ENCODE measurements at places on chromosomes 1 and 21.

DNA sequence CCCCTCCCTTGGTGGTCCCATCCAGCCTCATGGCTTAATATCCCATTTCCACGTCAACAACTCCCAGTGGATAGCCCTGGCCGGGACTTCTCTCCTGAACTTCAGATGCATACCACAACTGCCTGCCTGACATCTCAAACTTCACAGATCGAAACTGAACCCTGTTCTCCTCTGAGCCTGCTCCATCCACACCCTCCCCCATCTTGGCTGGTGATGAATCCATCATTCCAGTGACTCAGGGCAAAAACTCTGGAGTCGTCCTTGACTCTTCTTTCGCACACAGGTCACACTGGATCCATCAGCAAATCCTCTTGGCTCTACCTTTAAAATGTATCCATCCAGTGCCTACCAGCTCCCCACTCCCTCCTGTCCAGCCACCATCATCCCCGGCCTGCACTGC lies 3.9 kb downstream of the TAS1R2 start:
- no peak overlapping the region for H3K4me3 ChIP-seq
- H3K36me3 ChIP-seq: no peaks in the 10 kb centered on the region
- no peak for DNase-seq
- H3K4me1 ChIP-seq: no peaks in the 10 kb centered on the region
- H3K27me3 ChIP-seq: no peaks in the 10 kb centered on the region
- H3K27ac ChIP-seq: no peak overlapping the region

DNA sequence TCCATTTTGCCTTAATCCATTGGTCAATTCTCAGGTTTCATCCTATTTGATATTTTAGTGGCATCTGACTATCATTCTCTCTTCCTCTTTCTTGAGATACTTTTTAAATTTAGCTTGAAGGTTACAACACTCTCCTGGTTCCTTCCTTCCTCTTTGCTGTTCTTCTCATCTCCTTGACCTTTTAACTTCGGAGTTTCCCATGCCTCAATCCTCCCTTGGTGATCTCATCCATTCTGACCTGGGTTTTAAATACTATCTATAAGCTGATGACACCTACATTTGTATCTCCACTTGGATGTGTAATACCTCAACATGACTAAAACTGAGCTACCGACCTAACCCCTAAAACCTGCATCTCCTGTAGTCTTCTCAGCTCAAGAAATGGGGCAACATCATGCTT lies 4.8 kb upstream of the ZNF687 start:
- H3K27me3 ChIP-seq: no peaks in the 10 kb centered on the region
- peak overlapping the region; percentile 10 for H3K4me3 ChIP-seq
- H3K4me1 ChIP-seq: peaks cover 18% of the 10 kb centered on the region
- peak overlapping the region; percentile 70 for H3K27ac ChIP-seq
- peak; percentile 71 for DNase-seq
- H3K36me3 ChIP-seq: no peaks in the 10 kb centered on the region

GRCh38 chr1:41365320-41365633 lies 4.0 kb downstream of the FOXO6 start:
- no peak overlapping the region for H3K27ac ChIP-seq
- H3K36me3 ChIP-seq: no peaks in the 10 kb centered on the region
- no peak for DNase-seq
- peaks cover 31% of the 10 kb centered on the region for H3K4me1 ChIP-seq
- no peak overlapping the region for H3K4me3 ChIP-seq

- no peaks in the 10 kb centered on the region for H3K27me3 ChIP-seq
- no peak overlapping the region for H3K27ac ChIP-seq
- no peaks in the 10 kb centered on the region for H3K4me1 ChIP-seq
- no peak overlapping the region for H3K4me3 ChIP-seq
Measured at GRCh38 chr1:244414543-244414942, 37.2 kb downstream of the ADSS2 start.

DNA sequence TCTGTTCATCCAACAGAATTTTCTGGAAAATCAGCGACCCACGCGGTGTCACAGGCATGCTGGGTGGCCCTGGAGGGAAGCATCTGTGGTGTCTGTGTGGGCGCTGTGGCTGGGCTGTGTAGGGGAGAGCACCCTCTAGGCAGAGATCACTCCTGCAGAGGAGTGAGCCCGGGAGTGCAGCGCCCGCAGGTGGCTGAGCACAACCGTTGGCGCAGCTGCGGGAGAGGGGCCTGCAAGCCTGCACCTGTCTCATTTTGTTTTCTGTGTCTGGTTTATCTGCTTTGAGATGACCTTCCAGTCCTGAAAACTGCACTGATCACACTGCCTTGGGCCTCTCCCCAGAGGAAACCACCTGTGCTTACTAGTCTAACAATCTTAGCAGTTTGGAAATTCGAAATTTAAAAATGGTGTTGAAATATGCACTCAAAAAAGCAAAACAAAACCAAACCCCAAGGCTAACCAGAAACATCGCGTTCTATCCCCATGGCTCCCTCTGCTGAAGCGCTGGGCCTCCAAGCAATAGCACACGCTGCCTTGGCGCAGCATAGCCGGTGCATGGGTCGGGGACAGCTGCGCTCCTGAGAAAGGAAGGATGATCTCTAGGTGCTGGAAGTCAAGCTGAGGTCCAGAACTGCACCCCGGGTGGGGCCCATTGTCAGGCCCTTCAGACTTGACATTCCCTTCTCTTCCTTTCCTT lies 4.8 kb downstream of the FAM3B start:
- no peaks in the 10 kb centered on the region for H3K27me3 ChIP-seq
- H3K36me3 ChIP-seq: no peaks in the 10 kb centered on the region
- no peak overlapping the region for H3K27ac ChIP-seq
- H3K4me3 ChIP-seq: no peak overlapping the region
- DNase-seq: no peak
